ENCODE measurements at places on chromosomes 12 and 14. TPM values are rescaled to one million over a fixed set of nuclear protein-coding genes. Genes with fewer than 3 reads are reported as not detected.

GRCh38 chr14:92659765-92660561, 88.5 kb downstream of the LGMN start:
- DNase-seq, result peak; percentile 76

GRCh38 chr12:45707241-45707857, 22.2 kb upstream of the ARID2 start:
- no peak for DNase-seq

DNA sequence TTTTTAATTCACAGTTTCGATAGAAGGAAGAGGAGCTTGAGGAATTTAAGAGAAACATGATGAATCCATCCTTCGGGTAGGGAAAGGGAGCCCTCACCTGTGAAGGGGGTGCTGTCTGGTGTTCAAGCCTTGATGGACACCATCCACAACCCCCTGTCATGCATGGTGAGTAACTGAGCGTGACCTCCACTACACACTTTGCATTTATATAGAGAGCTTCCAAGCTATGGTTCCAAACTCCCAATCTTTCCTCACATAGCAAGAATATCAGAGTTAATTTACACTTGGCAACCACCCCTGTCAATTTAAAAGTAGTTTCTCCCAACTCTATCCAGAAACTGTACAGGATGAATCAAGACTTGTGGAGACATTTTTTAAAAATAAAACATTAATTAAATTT, 13.1 kb upstream of the NID2 start:
- no peak for DNase-seq

- no peak for DNase-seq
Observed at GRCh38 chr12:104486363-104486750, 29.6 kb downstream of the CHST11 start.

- DNase-seq, result no peak
Observed at GRCh38 chr12:49413796-49414195, 46.5 kb downstream of the SPATS2 start.

DNA sequence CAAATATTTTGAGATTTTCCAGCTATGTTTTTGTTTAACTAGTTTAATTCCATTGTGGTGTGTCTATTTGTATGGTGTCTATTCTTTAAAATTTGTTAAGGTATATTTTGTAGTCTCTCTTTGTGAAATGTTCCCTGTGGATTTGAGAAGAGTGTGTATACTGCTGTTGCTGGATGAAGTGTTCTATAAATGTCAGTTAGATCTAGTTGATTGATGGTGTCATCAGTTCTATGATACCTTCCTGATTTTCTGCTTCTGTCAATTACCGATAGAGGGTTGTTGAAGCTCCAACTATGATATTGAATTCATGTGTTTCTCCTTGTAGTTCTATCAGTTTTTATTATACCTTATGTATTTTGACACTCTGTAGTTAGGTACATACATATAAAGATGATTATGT, 53.1 kb downstream of the FUT8 start:
- no peak for DNase-seq

DNA sequence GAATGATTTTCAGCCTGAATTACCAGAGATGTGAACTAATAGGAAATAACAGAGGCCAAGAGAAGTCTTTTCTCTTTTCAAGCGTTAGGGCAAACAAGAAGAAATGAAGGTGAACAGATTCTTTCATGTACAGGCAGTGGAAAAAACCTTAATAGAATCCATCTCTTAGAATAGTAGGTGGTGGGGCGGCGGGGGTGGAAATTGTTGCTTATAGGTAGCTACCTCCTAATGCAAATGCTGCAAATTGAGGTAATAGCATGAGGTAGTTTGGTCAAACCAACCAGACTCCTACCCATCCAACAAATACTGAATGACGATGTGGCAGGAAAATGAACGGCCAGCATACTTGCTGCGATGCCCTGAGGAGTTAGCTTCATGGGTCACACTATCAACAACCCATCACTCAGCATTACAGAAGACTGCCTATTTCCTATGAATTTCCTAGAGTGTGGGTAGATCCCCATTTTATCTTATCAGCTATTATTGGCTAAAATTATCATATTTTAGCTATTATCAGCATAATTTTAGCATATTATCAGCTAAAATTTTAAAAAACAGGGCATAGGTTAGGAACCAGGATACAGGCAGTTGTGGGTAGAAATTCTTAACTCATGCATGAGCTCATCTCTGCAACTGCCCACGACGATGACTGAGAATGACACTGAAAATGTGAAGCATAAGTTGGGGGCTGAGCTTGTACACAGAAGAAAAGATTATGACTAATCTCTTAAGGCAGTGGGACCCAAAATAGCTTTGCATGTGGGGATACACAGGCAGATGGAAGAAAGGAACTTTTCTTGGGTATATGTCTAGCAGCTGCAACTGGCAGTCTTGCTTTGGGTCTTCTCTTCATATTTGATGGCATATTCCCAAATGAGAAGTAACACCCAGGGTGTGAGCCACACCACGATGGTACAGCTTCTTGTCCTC, 68.7 kb downstream of the NIN start:
- DNase-seq, result no peak

DNA sequence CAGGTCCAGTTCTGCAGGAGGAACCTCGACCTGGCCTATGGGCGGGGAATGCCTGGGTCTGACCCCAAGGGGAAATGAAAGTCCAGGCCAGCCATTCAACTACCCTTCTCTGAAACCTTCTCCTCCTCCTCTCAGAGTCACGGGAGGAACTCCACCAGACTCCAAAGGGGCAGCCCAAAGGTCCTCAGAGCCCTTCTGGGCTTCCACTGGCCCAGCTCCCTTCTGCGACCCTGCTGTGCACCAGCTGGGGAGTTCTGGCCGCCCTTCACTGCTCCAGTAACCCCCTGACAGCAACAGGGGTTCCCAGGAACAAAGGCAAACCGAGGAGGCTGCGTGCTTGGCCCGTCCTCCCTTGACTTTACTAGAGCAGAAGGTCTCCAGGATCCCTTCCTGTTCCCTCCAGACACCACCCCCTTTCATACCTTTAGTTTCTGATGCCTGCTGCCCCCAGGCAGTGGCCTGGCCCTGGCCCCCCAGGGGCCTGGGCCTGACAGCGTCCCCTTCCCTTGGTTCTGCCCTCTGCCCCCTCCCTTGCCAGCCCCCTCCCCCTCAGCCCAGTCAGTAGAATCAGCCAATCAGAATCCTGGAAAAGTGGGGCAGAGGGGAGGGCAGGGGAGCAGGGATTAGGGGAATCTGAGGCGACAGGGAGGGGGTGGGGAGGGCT, 850 bp upstream of the ZNF385A start:
- peak; percentile 30 for DNase-seq

DNA sequence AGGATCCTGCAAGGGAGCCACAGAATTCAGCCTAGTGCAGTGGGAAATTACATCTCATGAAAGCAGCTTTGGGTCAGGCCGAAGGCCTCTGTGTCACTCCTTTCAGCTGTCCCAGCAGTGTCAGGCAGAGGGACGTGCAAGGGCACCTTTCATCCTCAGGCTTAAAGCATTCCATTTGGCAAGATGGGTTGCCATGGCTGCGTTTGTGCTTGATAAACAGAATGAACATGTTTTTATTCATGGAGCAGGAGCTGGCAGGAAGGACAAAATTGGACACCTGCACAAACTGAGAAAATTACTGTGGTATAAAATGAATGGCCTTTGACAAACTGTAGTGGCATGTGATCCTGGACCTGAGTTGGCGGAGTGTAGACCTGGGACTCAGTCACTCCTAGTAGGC, 29.4 kb downstream of the ACAD10 start:
- no peak for DNase-seq

GRCh38 chr12:46188170-46188569, 80.7 kb downstream of the SLC38A1 start:
- DNase-seq, result no peak

DNA sequence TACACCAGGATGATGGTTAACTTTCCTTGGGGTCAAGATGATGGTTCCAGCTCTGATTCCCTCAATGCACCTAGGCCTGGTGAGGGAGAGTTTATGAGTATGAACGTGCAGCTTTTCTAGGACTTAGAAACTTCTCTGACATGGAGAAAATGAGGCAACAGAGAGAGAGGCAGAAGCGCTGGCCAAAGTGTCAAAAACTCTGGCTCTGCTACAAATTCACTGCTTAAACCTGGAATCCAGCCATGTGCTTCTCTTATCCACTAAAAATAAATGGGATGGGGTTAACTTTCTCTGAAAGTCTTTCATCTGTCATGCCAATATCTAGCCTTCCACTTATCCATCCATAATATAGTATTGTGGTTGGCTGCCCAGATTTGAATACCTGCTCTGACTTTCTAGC, 568.7 kb downstream of the MED13L start:
- DNase-seq, result no peak

DNA sequence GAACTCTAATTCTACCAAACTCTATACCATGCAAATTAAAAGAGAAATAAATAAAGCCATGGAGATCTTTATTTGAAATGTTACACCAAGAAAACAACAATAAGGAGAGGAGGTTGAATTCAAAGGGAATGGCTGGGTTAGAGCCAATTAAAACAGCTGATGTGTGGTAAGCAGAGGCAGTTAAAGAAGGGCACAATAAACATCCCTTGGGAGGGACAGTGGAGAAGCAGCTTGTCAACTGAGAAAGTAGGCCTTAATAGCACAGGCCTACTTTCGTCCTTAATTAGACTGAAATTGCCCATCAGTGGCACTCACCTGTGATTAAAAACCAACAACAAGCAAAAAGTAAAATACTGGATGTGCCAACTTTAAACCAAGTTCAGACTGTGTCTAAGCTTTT, 16.3 kb upstream of the NAV3 start:
- DNase-seq, result no peak

GRCh38 chr12:58081488-58081887, 140.1 kb downstream of the ATP23 start:
- DNase-seq, result no peak

DNA sequence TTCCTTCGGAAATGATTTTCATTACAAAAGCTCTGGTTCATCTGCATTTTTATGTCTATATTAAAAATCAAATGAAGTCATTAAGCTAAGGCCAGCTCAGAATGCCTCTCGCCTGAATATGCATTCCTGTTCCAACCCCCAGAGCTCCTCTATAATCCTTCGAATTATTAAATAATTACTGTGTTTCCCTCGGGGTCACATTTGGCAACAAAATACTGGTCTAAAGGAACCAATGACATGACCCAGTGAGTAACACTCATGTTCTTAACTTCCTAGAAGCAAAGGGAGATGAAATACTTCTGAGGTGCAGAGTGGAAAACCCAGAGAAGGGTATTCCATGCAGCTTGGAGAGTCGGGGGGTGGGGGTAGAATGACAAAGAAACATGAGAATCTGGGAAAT, 68.3 kb downstream of the FOXN3 start:
- DNase-seq, result no peak

- no peak for DNase-seq
Observed at GRCh38 chr14:26255213-26255612, 342.6 kb downstream of the NOVA1 start.

- peak; percentile 65 for DNase-seq
Observed at GRCh38 chr14:49972823-49973222, 79.9 kb downstream of the ARF6 start.

DNA sequence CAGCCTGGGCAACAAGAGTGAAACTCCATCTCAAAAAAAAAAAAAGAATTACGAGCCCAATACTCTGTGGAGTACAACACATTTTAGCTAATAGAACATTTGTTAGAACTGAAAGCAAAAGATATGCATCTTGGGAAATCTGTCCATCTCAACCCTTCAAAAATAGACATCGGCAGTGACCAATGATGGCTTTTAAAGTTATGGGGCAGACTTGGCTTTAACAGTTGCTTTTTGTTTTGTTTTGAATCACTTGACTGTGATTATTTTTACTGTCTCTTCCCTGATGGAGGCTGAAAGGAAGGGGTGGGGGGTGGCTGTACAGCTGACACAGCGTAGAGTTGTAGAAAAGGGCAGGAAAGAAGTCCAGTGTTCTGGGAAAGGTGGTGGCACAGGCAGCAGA, 2.2 kb downstream of the FKBP11 start:
- DNase-seq, result no peak

DNA sequence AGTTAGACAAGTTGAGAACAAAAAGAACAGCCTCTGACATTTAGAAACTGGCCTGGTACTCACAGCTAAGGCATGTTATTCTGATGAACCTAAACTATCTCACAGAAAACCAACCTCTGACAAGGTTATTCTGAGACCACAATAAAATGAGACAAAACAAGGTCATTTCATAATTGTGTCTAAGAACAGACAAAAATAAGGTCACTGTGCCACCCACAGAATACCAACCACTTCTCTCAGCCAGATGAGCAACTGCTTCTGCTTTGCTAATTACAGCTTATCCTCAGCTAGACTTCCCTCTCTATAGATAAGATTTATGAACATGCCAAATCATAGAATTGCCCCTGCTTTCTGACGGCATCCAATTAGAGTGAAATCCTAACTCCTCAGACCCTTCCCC, 52.2 kb upstream of the CRACR2A start:
- DNase-seq, result no peak

- no peak for DNase-seq
Observed at GRCh38 chr12:129558036-129558435, 345.8 kb downstream of the TMEM132D start.

DNA sequence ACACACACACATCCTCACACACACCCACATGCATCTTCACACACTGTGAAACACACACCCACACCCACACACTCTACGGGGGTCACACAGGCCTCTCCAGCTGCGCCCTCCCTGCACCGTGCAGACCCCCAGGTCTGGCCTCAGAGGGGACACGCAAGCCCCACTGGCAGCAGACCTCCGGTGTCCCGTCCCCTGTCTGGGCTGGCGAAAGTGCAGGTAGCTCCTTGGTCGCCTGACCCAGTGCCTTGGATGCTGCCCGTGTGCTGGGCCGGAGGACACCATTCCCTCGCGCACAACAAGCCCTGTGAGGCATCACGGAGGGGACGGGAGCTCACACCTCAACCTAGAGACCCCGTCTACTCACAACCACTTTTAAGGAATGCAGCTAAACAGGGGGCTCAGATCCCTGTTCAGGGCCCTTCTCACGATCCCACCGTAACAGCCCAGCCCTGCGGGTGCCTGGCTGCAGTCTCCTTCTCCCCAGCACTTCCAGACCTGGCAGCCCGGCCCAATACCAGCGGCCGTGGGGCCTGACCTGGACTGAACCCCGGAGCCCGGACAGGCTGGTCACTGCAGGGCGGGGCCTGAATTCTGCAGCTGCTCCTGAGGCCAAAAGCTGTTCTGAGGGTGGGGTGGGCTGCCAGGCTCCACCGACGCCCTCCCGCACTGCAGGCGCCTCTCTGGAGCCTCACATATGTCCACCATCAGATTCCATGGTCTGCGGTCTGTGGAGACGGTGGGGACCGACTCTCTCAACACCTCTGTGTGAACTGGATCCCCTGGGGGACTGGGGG, 42.1 kb upstream of the FZD10 start:
- no peak for DNase-seq

- DNase-seq, result no peak
Observed at GRCh38 chr12:122028905-122029560, 7.3 kb downstream of the BCL7A start.

USP44 gene
- 0.69 TPM for total RNA-seq

C1QL4 gene
- not detected for total RNA-seq

TMEM30B gene
- total RNA-seq, result 5.5 TPM

CBLN3 gene
- total RNA-seq, result 6.0 TPM

KRT83 gene
- not detected for total RNA-seq

SERPINA12 gene
- not detected for total RNA-seq

NOVA1 gene
- total RNA-seq, result 3.1 TPM

TCL1B gene
- total RNA-seq, result 0.06 TPM

KERA gene
- not detected for total RNA-seq

VWF gene
- total RNA-seq, result 60.1 TPM

MMAB gene
- 74.2 TPM for total RNA-seq

GLIPR1L1 gene
- total RNA-seq, result not detected
